Sigmoid colon (tissue), 7 donors: ENCODE measurements at places on chromosomes 2 and 18.

- DNase-seq = no peak
These were observed 167.3 kb downstream of the NYAP2 start for GRCh38 chr2:225566798-225567197.

- peak; percentile 43 for DNase-seq
These were observed 48.6 kb upstream of the GPR17 start for GRCh38 chr2:127597046-127597983.

DNA sequence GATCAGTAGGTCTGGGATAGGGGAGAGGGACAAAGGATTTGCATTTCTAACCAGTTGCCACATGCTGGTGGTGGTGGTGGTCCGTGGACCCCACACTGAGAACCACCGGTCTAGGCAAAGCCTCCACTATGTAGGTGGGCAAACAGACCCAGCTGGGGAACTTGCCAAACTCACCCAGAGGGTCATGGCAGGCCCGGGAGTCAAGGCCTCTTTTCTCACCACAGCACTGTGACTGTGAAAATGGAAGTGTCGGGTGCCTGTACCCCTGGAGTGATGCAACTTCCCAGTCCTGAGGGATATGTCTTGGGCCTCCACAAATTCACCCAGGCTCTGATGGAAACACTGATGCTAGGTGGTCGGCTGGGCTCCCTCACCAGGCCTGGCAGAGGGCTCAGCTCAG, 101.2 kb upstream of the SMAD2 start:
- peak; percentile 49 for DNase-seq

DNA sequence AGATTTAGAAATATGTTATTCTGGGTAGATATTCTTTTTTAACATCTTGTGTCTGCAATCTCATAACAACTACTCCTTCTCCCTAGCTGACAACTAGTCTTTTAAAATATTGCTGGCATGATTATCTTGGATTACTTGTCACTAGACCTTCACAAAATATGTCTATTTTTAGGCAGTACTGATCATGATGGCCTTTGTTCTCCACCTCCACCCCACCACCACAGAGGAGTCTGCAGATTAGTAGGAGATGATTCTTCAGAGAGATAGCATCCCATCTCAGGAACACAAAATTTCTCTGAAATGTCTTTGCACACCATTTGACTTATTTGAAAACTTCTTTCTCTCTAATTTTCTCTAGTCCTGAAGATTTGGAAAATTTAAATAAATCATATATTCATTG, 338.1 kb upstream of the SPHKAP start:
- DNase-seq = no peak

- no peak for DNase-seq
These were observed 1068.0 kb upstream of the ZEB2 start for GRCh38 chr2:145587922-145588321.

GRCh38 chr2:15533860-15534480, 27.2 kb downstream of the NBAS start:
- DNase-seq = no peak

GRCh38 chr2:9946818-9947217, 4.7 kb upstream of the GRHL1 start:
- no peak for DNase-seq

DNA sequence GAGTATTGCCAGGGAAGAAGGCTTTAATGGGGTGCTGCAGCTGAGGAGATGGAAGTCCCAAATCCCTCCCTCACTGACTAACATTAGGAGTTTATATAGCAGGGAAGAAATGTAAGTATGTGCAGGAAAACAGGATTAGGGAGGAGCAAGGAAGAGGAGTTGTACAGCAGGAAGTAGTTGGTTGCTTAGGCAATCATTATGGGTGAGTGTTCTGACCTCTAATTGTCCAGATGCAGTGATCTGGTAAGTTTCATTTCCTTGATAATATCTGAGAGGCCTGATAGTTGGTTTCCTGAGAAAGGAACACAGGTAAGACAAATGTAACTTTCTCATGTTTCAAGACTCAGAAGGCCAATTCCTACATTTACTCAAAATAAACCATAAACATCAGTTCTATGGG, 331.9 kb upstream of the GULP1 start:
- DNase-seq = no peak

DNA sequence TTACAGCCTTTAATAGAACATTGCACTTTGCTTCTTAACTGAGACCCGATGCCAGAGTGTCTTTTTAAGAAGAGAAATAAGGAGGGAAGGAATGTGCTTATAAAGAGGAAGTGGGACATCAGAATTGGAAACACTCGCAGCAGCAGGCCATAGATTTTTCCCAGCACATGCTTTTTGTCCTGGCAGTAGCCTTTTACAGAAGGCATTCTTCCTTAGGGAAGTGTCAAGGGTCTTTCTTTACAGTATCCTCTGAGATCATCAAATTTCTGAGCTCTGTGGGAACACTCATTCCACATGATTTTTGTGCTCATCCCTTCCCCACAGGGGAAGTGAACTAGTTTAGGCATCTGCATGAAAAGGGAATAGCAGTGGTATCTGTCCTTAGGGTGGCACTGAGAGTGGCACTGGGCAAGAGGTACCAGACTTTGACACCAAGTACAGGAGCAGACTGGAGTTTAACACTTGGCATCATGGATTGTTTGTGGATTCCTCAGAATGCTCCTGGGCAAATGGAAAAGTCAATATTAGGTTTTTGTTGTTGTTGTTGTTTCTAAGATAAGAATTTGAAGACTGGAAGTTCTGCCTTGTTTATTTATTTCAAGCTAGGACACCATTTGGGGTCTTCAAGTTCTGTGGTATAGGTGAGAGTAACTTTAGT, 4.1 kb downstream of the MYO1B start:
- DNase-seq = no peak

DNA sequence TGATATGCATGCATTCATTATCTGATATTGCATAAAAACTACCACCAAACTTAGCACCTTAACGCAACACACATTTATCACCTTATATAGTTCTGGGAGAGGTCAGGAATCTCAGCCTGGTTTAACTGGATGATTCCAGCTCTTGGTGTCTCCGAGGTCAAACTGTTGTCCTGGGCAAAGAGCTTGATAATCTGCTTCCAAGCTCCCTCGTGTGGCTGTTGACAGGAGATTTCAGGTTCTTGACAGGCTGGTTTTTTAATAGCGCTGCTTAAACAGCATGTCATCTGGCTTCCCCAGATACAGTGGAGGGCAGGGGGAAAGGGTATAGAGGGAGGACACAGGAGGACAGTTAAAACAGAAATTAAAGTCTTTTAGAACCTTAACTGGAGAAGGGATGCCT, 785.0 kb downstream of the CNTNAP5 start:
- DNase-seq = no peak

DNA sequence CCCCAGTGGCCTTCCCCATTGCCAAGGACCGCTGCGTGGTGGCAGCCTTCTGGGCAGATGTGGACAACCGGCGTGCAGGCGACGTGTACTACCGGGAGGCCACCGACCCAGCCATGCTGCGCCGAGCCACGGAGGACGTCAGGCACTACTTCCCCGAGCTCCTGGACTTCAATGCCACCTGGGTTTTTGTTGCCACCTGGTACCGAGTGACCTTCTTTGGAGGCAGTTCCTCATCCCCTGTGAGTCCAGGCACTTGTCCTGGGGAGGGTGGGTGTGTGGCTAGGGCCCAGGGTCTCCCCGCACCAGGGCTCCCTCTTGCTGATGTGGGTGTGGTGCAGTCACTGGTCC, 31.9 kb downstream of the SNED1 start:
- no peak for DNase-seq

GRCh38 chr2:41187376-41188122, 735.7 kb upstream of the SLC8A1 start:
- no peak for DNase-seq

- DNase-seq = no peak
These were observed 495.8 kb downstream of the NRXN1 start for GRCh38 chr2:50535971-50536759.

DNA sequence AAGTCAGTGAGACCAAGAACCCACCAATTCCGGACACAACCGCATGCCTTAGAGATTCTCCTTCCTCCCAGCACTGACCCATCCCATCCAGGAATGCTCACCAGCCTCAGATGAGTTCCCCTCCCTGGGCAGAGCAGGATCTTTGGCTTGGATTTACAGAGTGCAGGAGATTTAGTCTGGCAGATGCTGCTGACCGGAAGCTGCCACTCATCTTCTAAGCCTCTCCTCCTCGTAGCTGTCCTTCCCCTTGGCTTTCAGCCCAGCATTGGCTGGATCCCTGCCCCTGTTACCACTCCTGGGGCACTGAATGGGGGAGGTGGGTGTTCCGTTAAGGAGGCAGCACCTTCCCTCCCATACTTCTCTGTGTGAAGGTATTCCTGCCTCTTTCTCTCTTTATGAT, 53.2 kb downstream of the VWA3B start:
- DNase-seq = no peak

- DNase-seq = no peak
These were observed 455.7 kb downstream of the ARHGAP15 start for GRCh38 chr2:143584936-143585335.

DNA sequence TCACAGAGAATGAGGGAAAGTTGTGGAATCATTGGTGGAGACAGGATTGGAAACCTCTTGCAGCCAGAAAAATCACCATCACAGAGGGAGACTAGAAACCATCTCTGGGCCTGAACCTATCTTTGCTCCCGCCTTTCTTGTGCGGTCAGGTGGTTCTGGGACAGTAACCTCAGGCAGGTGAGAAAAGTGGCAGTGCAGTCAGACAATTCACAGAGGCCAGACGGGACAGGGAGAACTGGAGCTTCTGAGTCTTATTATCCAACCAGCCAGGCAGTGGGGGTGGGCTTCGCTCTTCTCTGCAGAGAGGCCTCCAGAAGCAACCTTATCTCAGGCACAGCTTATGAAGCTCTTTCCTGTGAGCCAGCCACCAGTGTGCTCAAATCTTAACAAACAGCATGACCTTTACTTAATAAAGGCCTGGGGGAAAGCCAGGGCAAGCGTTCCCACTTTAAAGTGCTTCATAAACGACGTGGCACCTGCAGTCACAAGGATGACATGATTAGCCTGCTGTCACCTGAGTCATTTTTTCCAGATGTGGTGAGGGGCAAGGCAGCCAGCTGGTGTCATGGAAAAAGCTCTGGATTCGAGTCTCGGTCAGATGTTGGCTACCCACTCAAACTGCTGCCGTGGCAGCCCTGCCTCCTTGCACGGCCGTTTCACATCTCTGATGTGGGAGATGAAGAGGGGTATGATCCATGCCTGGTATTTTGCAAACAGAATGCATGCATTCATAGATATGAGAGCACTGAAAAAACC, 109.7 kb downstream of the B3GNT2 start:
- DNase-seq = no peak

DNA sequence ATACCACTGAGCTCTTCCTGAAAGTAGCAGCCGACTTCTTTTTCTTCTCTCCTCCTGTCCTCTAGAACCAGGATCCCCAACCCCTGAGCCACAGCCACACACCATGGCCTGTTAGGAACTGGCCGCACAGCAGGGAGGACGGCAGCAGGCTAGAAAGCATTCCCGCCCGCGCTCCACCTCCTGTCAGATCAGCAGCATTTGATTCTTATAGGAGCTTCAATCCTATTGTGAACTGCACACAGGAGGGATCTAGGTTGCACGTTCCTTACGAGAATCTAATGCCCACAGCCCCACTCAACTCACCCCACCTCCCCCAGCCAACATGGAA, 179.1 kb upstream of the SH3BP4 start:
- no peak for DNase-seq

- DNase-seq = no peak
These were observed 98.7 kb upstream of the THOC1 start for GRCh38 chr18:366466-367061.

- no peak for DNase-seq
These were observed 152.8 kb upstream of the RIOK3 start for GRCh38 chr18:23300231-23300805.

- DNase-seq = no peak
These were observed 36.3 kb upstream of the SLC8A1 start for GRCh38 chr2:40488101-40488601.

DNA sequence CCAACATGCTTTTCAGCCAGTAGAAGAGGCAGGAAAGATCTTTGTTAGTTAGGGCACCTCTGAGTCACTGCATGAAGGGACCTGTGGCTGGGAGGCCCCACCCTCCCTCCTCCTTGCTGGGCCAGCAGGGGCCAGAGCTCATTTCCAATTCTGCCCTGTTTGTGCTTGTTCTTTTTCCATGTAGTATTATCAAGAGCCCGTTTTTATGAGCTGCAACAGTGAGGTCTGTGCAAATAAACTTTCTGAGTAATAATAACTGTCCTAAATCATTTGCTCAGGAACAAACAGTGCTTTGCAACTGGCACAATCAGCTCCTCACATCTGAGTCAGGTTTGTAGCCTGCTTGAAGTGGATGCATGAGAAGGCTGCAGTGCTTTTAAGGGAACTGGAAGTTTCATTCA, 128.0 kb downstream of the ARL4C start:
- peak; percentile 92 for DNase-seq

GRCh38 chr2:85132834-85133637, at the start of gene TCF7L1:
TSS of gene TCF7L1 (plus strand) at chr2:85133392. CDS start at chr2:85133685, 293 bp downstream.
- DNase-seq = peak; percentile 95

DNA sequence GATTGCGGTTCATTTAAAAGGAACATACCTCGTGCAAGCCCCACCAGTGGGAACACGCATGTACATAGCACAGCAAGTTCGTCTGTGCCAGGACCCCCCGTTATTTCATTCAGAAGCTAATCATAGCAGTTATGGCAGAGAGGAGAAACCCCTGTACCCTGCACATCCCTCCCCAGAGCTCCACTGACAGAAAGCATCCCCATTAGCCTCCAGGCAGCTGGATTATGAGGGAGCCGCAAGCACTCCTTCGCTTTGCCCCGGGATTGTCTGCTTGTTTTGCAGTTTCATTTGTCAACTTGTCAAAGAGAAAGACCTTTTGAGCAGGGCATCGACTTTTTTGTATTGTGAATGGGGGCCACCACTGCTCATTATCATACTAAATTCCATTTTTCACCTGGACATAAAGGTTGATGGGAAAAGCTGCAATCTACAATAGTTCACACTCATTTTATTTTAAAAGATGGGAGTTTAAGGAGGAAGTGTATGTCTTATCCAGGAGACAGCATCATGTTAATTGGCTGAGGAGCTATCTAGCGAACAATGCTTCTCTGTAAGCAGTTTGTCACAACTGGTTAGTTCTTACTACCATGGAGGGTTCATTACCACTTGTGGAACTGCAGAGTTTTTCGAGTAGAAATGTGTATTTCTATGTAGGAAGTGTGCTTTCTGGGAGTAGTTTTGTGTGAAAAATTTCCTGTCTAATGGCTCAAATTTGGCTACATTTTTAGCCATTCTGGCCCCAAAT, 255.3 kb downstream of the THSD7B start:
- no peak for DNase-seq

DNA sequence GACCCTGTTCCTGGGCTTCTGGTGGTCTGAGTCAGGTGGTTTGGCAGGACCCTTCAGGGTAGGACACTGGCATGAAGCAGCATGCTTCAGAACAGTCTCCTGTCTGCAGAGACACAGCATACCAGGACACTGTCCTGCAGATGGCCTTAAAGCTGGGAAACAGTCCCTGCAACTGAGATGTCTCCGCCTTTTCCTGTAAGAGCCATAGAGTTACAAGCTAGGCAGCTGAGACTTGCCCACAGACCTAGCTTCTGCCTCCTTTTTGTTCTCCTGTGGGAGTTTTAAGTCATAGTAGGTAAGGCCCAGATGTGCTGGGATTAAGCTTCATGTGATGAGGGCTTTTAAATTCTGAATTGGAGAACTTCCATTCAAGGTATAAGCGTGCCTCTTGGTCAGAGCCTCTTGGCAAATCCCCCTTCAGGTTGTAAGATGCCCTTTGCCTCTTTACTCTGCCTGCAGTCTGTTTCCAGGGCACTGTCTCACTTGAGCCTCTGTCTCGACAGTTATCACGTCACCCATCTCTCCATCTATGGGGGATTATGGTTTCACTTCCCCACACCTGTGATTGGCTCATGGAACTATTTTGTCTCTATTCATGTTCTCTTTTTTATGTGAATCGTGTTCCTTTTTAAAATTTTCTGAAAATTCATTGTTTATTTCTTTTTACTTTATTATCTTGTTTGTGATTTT, 51.8 kb downstream of the COA5 start:
- no peak for DNase-seq

- no peak for DNase-seq
These were observed 18.1 kb downstream of the PPP4R1 start for GRCh38 chr18:9596226-9596625.
